HT-29 (cell line): ENCODE measurements at places on chromosomes 5 and 9.

DNA sequence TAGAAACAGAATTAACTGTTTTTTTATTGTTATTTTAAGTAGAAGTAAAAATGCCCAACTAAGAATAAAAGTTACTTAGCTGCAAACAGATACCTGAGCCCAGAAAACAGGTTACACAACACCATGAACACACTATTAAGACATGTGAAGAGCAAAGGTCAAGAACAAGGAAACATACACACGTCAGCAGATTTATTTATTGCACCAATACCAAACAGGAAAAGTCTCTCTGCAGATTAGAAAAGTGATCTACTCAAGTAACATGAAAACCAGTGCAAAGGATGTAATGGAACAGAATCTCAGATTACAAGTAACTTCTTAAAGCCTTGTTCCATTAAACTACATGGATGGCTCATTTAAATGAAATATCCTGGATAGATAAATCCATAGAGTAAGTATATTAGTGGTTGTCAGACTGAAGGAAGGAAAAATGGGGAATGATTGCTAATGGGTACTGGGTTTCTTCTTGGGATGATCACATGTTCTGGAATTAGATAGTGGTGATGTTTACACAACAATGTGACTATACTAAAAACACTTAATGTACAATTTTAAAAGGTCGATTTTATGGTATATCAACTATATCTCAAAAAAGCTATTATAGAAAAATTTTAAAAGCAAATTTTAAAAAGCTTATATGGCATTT is 6.1 kb downstream of the SAR1B start:
- DNase-seq: peak; percentile 66

- DNase-seq: no peak
These were observed 607.1 kb downstream of the TLE1 start for GRCh38 chr9:81082221-81082620.

DNA sequence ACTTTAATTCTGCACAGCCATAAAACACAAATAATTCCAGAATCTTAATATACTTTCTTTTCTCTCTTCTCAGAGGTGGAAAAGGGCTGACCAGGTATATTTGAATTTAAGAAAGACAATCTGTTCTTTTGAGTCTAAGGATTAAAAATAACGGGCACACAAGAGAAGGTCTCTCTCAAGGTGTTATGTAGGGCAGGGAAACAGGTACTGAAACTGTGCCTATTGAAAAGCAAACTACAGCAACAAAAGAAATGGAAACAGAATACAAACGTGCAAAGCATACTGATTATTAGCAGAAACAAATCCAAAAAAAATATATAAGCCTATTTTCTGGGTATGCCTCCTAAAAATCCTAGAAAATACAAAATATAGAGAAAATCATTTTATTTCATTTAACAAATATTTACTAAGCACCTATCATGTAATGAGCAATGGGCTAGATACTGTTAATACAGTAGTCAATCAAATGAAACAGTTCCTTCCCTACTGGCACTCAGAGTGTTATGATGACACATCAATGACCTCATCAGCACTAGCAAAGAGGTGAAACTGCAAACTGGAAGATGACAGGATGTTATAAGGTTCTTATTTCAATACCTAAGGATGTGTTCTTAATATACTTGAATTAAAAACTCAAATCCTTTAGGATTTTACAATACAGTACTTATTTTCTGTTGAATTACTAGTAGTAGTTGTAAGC is 87.7 kb downstream of the AUH start:
- DNase-seq: no peak

DNA sequence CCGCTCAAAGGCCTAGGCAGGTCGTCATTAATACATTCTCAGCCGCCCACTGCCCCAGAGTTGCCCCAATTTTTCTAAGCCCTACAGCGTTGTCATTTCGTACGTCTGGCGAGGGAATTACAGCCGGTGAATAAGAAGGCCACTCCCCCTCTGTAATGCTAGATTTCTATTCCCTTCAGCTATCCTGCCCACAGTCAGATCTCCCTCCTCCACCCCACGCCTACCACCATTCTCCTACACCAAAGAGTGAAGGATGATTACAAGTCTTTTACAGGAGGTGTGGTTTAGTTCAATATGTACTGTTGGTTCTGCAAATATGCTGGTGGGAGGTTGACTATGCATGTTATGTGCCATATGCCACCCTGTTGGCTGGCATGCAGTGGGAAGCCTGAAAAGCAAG is 83.7 kb upstream of the SMIM15 start:
- DNase-seq: no peak

- DNase-seq: peak; percentile 7
These were observed 726.1 kb upstream of the WWC1 start for GRCh38 chr5:167565189-167565954.

DNA sequence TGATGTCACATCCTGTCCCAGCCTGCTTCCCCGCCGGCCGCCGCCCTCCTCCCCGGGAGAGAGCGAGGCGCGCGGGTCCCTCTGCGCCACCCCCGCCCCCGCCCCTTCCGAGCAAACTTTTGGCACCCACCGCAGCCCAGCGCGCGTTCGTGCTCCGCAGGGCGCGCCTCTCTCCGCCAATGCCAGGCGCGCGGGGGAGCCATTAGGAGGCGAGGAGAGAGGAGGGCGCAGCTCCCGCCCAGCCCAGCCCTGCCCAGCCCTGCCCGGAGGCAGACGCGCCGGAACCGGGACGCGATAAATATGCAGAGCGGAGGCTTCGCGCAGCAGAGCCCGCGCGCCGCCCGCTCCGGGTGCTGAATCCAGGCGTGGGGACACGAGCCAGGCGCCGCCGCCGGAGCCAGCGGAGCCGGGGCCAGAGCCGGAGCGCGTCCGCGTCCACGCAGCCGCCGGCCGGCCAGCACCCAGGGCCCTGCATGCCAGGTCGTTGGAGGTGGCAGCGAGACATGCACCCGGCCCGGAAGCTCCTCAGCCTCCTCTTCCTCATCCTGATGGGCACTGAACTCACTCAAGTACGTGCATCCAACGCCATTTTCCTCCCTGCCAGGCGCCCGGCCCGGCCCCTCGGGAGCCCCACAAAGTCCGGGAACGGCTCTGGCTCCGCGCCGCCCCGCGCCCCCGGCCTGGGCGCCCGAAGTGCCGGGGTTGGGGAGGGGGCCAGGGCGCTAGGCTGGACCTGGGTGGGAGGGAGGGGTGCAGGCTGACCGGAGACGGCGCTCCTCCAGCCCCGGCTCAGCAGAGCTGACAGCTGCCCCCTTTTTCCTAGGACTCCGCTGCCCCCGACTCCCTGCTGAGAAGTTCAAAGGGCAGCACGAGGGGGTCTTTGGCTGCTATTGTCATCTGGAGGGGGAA is 12.0 kb upstream of the OLFM1 start:
- DNase-seq: no peak

DNA sequence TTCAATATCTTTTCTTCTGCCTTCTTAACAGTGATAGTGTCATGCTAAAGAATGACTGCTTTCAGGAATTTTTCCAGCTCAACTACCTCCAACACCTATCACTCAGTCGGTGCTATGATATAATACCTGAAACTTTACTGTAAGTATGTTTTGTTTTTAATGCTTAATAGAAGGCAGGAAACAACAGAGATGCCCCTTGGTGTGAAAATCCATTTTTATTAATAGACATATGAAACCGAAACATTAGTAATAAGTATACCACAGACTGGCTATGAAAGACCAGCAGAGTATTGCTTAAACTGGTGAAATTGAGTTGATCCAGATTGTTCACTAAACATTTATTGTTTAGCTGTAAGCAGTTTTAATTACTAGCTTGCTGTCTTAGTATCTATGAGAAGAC is 25.2 kb downstream of the SKP2 start:
- no peak for DNase-seq

GRCh38 chr9:35920051-35920620 is 10.8 kb downstream of the SPAAR start:
- no peak for DNase-seq

GRCh38 chr9:134996591-134997530 is 79.1 kb upstream of the FCN1 start:
- no peak for DNase-seq

- no peak for DNase-seq
These were observed 828.1 kb upstream of the ZNF608 start for GRCh38 chr5:125574491-125575044.

GRCh38 chr5:16812448-16812847 is 123.6 kb downstream of the MYO10 start:
- peak; percentile 22 for DNase-seq

DNA sequence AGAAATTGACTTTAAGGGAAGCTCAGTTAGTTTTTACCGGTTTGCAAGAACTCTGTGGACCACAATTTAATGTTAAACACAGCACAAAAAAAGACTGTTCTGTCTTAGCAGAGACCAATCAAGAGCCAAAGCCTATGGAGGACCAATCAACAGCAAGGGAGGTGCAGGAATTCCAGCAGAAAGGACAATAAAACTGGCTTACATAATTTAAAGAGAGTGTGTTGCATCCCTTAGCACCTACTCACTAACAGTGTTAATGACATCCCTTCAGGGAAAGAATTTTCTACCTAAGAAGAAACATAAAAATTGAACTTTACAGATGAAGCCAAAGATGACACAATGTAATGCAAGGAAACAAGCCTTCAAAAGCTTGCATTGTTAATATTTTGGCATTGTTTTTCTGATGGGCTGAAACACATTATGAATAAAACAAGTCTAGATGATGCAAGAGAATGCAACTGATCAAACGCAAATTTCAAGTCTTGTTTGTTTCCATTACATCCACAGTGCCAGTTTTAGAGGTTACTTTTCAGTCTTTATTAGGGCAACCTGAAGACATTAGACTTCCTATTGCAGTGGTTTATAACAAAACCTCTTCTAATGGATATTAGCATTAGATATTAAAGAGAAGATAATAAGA is 111.3 kb upstream of the FST start:
- no peak for DNase-seq

GRCh38 chr5:116487045-116487444 is 87.6 kb downstream of the SEMA6A start:
- DNase-seq: no peak

GRCh38 chr5:142104491-142104890 is 4.1 kb upstream of the NDFIP1 start:
- DNase-seq: no peak

- DNase-seq: no peak
These were observed 248.4 kb downstream of the TLR4 start for GRCh38 chr9:117952581-117952980.

GRCh38 chr5:111997711-111998110 is 240.7 kb upstream of the NREP start:
- DNase-seq: no peak

GRCh38 chr9:121640491-121641223 is 10.8 kb upstream of the DAB2IP start:
- peak; percentile 11 for DNase-seq

DNA sequence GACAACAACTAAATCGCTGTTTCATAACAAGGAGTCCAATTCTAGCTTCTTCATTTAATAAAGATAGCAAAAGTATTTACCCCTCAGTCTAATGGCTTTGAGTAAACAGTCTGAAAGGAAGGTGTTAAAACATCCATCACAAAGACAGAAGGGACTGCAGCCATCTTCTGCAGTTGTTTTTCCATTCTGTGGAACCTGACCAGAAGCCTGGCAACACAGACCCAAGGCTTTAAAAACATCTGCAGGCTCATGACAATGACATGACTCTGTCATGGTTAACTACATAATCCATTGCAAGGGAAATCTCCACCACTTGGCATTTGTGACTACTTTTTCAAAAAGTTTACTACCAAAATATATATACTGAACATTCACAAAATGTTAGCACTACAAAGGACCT is 51.9 kb downstream of the ELL2 start:
- DNase-seq: no peak

DNA sequence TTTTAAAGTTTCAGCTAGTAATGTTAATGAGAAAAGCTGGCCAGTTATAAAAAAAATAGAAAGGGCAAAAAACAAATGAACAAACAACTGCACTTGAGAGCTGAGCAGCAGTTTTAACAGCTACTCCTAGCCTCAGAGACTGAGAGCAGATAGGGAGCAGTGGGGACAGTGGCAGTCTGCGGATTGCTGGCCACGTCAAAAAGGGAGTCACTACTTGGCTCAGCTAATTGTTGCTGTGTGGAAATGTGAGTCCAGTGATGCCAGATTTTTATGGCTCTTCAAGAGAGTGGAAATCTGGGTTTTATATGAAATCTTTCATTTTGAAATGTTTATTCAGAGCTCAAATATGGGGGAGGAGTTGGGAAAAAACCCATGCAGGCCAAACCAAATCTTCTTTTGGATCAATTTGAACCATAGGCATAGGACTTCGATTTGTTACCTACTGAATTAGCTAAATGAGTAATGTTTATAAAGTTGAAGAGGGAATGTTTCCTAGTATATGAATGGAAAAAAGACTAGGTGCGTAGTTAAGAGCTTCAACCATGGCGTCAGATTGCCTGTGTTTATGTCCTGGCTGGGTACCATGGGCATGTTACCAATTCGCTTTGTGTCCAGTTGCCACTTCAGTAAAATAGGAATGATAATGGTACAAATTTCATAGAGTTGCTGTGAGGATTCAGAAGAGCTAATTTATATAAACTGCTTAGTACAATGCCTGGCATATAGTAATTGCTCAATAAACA is 102.1 kb downstream of the PAM start:
- no peak for DNase-seq

DNA sequence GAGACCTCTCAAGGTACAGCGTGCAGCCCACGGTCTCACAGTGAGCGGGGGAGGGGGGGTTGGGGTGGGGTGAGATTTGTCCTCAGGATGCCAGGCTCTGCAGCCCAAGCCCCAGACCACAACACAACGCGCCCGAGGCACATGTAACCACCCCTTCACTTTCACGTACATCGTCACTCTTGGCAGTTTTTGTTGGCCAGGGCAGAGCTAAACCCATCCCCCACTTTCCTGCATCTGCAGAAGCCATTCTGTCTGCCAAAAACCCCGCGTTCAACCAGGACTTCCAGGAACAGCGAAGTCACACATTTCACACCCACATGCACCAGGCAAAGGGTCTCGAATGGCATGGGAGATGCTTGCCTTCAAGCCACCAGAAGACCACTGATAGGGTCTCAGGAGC is 9.4 kb upstream of the SMIM23 start:
- no peak for DNase-seq

GRCh38 chr5:10703676-10704075 is 57.4 kb downstream of the DAP start:
- DNase-seq: peak; percentile 37
